ENCODE measurements at places on chromosomes 2 and 18. TPM values are rescaled to one million over a fixed set of nuclear protein-coding genes. Genes with fewer than 3 reads are reported as not detected.

Gene FABP1
- total RNA-seq, result not detected

Gene DSC2
- total RNA-seq, result 11.9 TPM

DNA sequence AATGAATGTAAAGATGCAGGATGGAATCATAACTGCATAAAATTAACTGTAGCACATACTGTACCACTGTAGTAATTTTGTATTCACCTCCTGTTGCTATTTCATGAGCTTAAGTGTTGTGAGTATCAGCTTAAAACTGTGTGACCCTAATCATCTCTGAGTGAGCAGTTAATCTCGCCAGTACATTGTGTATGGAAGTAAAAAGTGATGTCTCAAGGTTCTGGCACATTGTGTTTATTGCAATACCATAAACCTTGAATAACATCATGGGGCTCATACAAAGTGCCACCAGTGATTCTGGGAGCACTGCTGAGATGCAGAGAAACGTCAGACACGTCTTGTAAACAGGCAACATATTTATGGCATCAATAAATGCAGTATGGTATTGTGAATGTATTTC, 124.5 kb downstream of the PMAIP1 start:
- H3K4me1 ChIP-seq, result no peaks in the 10 kb centered on the region
- no peak overlapping the region for H3K27ac ChIP-seq
- DNase-seq, result no peak
- H3K4me3 ChIP-seq, result no peak overlapping the region

Gene TMEM198
- 0.79 TPM for total RNA-seq

DNA sequence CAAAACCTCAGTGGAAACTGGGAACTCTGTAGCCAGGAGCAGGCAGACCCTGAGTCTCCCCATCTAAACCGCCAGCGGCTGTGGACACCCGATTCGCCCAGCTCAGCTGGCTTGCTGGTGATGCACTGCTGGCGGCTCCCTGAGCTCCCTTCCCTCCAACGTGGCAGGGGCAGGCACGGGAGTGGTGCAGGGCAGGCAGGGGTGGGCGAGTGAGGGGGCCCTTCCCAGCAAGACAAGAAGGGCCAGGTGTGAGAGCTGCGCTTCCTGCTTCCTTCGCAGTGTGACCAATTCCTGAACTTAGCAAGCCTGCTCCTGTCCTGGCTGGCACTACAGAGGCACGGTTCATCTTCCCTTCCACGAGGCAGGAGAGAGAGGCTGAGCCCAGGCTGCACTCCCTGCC, 12.3 kb upstream of the SEMA4C start:
- no peaks in the 10 kb centered on the region for H3K36me3 ChIP-seq
- no peak for DNase-seq
- no peaks in the 10 kb centered on the region for H3K27me3 ChIP-seq
- peaks cover 46% of the 10 kb centered on the region for H3K4me1 ChIP-seq
- H3K4me3 ChIP-seq, result no peak overlapping the region

GRCh38 chr2:241616168-241617125, 20.5 kb downstream of the THAP4 start:
- H3K27me3 ChIP-seq, result no peaks in the 10 kb centered on the region
- no peaks in the 10 kb centered on the region for H3K36me3 ChIP-seq

DNA sequence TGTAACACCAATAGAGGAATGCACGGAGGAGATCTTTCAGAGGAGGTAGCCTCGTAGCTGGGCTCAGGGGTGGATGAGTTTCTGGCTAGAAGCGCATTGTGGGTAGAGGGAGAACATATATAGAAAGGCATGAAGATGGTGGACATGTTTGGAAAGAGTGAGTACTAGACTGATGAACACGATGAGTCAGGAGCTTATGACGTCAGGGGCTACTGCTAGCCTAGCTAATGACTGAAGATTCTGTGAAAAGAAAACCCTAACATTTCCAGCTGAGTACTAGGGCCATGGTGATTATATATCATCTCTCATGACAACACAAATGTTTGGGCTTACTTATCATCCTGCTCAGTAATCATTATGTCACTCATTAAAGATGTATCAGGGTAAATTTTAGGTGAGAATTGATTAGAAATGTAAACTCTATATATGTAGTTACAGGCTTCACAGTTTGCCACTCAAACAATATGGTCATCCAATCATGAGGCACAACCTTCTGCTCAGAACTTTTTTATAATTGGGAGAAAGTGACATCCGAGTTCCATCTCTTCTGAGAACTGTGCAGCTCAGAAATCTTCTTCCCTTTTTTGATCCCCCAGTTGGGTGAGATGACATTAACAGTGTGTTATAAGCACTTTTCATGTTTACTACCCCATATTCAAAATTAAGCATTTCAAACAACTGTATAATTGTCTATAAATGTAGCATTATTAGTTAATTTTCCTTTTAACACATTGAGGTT, 22.2 kb upstream of the IL1RN start:
- H3K4me1 ChIP-seq, result no peaks in the 10 kb centered on the region
- no peak overlapping the region for H3K27ac ChIP-seq
- no peak overlapping the region for H3K4me3 ChIP-seq
- no peaks in the 10 kb centered on the region for H3K27me3 ChIP-seq
- no peaks in the 10 kb centered on the region for H3K36me3 ChIP-seq

GRCh38 chr2:15871239-15871783, 69.0 kb upstream of the MYCN start:
- no peaks in the 10 kb centered on the region for H3K36me3 ChIP-seq
- no peak overlapping the region for H3K27ac ChIP-seq
- no peak for DNase-seq
- no peak overlapping the region for H3K4me3 ChIP-seq
- H3K4me1 ChIP-seq, result no peaks in the 10 kb centered on the region
- H3K27me3 ChIP-seq, result no peaks in the 10 kb centered on the region

Gene HOXD13
- total RNA-seq, result not detected

DNA sequence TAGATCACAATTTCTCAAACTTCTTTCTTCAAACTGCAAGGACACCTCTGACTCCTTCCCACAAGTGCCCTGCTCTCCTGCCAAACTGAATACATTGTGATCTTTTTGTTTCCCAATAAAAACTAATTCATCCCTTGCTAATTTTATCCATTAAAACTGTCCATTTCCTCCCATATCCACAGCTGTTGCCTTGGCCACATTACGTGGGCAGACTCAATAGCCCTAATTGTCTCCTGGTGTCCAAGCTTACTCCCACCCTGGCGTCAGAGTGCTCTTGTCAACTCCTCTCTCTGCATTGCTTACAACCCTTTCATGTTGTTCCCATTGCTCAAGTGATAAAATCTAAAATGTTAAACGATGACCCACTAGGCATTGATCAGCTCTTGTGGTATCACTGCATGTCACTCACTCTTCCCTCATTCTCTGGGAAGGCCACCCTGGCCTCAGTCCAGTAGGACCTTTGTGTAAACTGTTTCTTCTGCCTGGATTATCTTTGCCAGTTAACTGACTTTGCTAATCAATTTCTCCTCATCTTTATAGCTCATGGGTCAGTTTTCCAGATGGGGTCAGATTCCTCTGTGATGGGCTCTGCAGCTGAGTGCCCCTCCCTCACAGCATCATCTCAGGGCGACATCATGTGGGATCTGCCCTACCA, 525.0 kb downstream of the SLC4A3 start:
- H3K27ac ChIP-seq, result no peak overlapping the region
- no peaks in the 10 kb centered on the region for H3K27me3 ChIP-seq
- DNase-seq, result no peak
- H3K36me3 ChIP-seq, result no peaks in the 10 kb centered on the region

Gene INHA
- not detected for total RNA-seq

Gene TBR1
- total RNA-seq, result 0.09 TPM

- H3K4me1 ChIP-seq, result peaks cover 20% of the 10 kb centered on the region
- H3K4me3 ChIP-seq, result no peak overlapping the region
- H3K27me3 ChIP-seq, result no peaks in the 10 kb centered on the region
- no peak for DNase-seq
- H3K27ac ChIP-seq, result no peak overlapping the region
These were observed 42.4 kb downstream of the LRRFIP1 start for GRCh38 chr2:237669628-237670392.

Gene GKN1
- total RNA-seq, result not detected

DNA sequence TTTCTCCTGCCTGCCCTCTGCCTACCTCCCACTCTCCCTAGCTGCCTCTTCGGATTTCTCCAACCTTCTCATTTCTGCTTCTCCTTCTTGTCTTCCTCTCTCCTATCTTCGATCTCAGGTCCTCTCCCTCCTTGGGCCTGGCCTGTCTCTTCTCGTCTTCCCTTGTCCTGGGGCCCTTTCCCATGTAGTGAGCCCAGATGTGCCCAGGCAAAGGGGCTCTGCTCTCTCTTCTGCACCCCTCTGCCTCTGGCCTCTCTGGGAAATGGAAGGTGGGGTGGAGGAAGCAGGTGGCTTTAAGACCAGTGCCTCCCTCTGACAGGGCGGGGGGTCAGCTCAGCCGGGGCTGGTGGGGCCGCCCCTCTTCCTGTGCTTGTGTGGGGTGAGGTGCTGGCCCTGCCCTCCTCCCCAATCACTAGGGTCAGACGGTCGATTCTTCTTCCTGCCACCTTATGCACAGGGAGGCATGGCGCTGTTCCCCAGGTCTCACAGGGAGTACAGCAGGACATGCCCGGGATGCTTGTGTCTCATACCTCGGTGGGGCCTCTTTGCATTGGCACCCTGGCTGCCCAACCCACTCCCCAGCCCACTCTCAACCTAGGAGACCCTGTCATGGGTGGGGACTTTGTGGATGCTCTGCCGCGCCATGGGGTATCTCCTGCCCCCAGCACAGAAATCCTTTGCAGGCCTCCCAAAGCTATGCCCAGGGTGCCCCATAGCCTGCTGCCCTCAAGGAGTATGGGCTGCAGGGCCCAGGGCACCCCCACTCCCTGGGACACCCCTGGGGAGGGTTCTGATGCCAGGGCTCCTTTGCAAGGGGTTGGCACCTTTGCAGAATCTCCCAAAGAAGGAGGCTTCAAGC, 213.8 kb upstream of the HAAO start:
- peaks cover 21% of the 10 kb centered on the region for H3K4me1 ChIP-seq
- no peak overlapping the region for H3K4me3 ChIP-seq
- no peak for DNase-seq

GRCh38 chr2:47512581-47513083, 109.7 kb downstream of the MSH2 start:
- H3K36me3 ChIP-seq, result no peaks in the 10 kb centered on the region
- DNase-seq, result no peak
- H3K27me3 ChIP-seq, result no peaks in the 10 kb centered on the region
- no peak overlapping the region for H3K27ac ChIP-seq
- H3K4me3 ChIP-seq, result no peak overlapping the region
- H3K4me1 ChIP-seq, result peaks cover 21% of the 10 kb centered on the region

GRCh38 chr2:176188774-176189680, 559 bp downstream of the HOXD1 start:
- H3K36me3 ChIP-seq, result no peaks in the 10 kb centered on the region
- peak; percentile 39 for DNase-seq
- H3K27ac ChIP-seq, result no peak overlapping the region
- no peaks in the 10 kb centered on the region for H3K4me1 ChIP-seq
- H3K4me3 ChIP-seq, result peak overlapping the region; percentile 28

- no peak overlapping the region for H3K27ac ChIP-seq
- H3K4me1 ChIP-seq, result no peaks in the 10 kb centered on the region
- no peaks in the 10 kb centered on the region for H3K27me3 ChIP-seq
- DNase-seq, result no peak
These were observed 46.9 kb downstream of the MBD5 start for GRCh38 chr2:148067801-148068200.

GRCh38 chr18:11064106-11064505, 85.3 kb downstream of the PIEZO2 start:
- DNase-seq, result no peak
- H3K4me3 ChIP-seq, result no peak overlapping the region
- no peak overlapping the region for H3K27ac ChIP-seq
- H3K4me1 ChIP-seq, result no peaks in the 10 kb centered on the region

GRCh38 chr2:235595422-235596010, 101.7 kb downstream of the AGAP1 start:
- no peaks in the 10 kb centered on the region for H3K27me3 ChIP-seq
- H3K27ac ChIP-seq, result no peak overlapping the region
- peak; percentile 75 for DNase-seq
- no peaks in the 10 kb centered on the region for H3K4me1 ChIP-seq
- H3K4me3 ChIP-seq, result no peak overlapping the region
- no peaks in the 10 kb centered on the region for H3K36me3 ChIP-seq

Gene DSEL
- 7.1 TPM for total RNA-seq

- no peak overlapping the region for H3K4me3 ChIP-seq
- peaks cover 83% of the 10 kb centered on the region for H3K4me1 ChIP-seq
- DNase-seq, result no peak
- no peaks in the 10 kb centered on the region for H3K27me3 ChIP-seq
These were observed 21.9 kb downstream of the NRP2 start for GRCh38 chr2:205704127-205704741.

DNA sequence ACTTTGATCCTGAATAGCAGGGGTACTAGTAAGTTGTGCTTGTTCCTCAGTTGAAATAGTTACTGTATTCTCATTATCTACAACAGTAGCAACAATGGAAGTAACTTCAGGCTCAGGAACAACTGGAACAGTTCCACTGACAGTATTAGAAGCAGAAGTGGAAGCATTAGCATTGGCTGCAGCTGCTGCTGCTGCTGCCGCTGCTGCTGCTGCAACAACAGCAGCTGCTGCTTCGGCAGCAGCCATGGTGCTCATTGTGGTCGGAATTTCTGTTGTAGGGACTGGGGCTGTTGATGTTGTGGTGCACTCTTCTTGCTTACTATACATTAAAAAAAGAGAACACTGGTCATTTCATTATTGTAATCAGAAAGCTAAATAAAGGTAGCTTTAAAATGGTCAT, 40.8 kb downstream of the PRPF40A start:
- H3K4me3 ChIP-seq, result no peak overlapping the region
- no peaks in the 10 kb centered on the region for H3K4me1 ChIP-seq
- no peak overlapping the region for H3K27ac ChIP-seq

Data from neural progenitor cell (in vitro differentiated cells).